ENCODE measurements at places on chromosomes 16 and 17.

GRCh38 chr17:3513305-3514035, 37.7 kb downstream of the ASPA start:
- no peak for DNase-seq

GRCh38 chr17:36741019-36741902, 139.9 kb downstream of the MRM1 start:
- DNase-seq: no peak

DNA sequence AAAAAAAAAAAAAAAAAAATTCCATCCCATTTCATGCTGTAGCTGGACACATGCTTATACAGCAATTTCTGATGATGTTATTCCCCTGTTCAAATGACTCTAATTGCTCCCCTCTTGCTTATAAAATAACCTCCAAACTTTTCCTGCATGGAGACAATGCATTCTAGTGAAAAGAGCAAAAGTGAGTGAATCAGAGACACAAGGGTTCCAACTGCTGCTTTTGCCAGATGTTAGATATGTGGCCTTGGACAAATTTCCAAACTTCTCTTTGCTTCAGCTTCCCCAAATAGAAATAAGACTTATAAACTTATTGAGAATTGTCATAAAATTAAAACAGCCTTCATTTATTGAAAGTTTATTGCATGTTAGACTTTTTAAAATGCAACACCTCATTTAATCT, 65.0 kb upstream of the AXIN2 start:
- DNase-seq: no peak

- DNase-seq: no peak
Measured at GRCh38 chr17:74752415-74752814, 4.0 kb downstream of the NHERF1 start.

- DNase-seq: no peak
Measured at GRCh38 chr17:22242472-22242871, 550.1 kb downstream of the KCNJ18 start.

DNA sequence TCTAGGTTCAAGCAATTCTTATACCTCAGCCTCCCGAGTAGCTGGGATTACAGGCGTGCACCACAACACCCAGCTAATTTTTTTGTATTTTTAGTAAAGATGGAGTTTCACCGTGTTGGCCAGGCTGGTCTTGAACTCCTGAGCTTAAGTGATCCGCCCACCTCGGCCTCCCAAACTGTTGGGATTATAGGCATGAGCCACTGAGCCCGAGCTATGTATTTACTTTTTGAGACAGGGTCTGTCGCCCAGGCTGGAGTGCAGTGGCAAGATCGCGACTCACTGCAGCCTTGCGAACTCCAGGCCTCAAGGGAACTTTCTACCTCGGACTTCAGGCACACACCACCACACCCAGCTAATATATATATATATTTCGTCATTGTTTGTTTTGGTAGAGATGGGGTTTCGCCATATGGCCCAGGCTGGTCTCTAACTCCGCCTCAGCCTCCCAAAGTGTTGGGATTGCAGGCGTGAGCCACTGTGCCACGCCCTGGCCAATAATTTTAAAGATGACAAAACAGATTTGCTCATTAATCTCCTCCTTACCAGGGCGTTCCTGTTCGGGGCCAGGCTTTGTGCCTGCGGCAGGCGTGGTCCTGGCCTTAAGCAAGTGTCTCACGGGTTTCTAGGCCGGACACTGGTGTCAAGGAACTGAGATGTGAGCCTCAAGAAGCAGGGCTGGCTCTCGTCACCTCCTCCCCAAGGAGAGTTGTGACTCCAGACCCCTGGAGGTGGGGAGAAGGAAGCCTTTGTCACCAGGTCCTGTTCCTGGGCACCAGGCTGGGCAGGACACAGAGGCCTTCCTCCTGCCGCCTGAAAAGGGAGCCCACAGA, 4.3 kb upstream of the NPW start:
- no peak for DNase-seq

DNA sequence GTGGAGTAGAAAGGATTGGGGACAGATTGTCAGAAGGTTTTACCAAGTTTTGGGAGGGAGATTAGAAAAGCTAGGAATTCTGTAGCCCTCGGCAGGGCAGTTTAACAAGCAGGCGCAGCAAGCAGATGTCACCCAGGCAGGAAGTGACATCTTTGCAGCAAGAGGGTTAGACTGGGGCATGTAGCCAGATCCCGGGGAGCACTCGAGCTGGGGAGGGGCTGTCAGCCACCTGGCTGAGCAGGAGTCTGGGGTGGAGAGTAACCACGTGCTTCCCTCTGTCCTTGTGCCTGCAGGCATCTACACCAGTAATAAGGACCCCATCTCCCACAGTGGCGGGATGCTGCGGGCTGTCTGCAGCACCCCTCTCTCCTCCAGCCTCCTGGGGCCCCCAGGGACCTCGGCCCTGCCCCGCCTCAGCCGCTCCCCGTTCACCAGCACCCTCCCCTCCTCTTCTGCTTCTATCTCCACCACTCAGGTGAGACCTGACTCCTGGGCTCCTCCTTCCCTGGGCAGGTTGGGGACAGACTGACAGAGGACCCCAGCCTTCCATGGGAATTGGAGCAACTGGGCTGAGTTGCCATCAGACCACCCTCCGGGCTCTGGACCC, 12.2 kb downstream of the MLLT6 start:
- DNase-seq: no peak

DNA sequence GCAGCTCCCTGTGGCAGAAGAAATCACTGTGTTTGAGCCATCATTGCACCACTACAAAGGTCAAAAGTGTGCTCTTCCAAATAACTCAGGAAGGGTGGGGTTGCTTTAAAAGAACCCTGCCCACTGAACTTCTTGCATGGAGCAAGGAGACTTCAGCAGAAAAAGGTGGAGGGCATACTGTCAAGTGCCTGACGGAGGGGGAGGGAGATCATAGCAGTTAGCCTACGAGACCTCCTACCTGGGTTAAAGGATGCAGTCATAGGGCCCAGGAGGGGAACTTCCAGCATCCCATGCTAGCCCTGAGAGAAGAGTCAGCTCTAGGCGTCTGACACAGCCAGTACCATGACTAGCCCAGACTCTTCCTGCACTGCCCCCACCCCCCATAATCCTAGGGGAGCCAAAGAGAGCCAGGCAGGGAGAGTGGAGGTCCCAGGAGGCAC, 45.3 kb upstream of the MSI2 start:
- no peak for DNase-seq

DNA sequence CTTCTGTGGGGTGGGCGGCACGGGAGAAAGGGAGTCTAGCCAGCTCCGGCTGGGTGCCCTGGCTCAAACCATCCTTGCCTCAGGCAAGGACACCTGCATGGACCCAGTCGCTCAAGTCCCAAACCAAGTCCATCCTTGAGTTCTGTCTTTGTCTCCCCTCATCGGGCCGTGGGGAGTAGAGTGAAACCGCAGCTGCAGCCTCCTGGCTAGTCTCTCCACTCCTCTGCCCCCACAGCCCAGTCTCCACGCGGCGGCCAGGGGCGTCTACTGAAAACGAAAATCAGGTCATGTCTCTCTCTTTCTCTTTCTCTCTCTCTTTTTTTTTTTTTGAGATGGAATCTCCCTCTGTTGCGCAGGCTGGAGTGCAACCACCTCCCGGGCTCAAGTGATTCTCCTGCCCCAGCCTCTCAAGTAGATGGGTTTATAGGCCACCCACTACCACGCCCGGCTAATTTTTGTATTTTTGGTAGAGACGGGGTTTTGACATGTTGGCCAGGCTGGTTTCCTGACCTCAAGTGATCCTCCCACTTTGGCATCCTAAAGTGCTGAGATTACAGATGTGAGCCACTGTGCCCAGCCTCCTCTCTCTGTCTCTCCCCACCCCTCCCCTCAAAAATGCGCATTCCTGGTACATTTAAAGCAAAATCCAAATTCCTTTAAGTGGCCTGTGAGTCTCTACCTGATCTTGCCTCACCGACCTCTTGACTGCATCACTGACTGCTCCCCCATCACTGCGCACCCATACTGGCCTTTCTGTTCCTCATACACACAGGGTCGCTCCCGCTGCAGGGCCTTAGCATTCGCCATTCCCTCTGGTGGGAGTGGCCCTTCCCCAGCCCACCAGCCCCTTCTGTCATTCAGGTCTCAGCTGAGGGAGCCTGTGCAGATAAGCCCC, 17.7 kb upstream of the RMI2 start:
- DNase-seq: no peak

DNA sequence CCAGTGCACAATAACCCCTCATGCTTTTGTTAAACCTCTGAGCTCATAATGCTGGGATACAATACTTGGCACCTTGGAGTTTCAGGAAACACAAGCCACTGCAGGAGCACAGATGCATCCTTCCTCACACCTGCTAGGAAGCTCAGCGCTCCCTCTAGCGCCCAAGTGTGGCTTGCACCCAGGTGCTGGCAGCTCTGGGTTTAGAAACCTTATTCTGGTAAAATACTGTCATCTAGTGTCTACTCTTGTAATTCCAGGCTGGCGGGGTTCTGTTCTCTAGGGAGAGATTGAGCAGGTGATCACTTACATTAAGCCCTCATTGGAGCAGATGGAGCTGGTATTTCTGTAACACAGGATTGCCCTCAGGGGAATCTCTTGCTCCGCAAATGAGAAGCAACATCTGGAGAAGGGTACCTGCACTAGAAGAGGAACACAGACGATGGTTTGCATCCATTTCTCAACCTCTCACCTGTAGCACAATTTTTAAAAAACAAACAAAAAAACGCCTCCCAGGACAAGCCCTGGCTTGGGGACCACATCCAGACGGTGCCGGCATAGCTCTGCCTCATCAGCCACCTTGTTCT, 1.5 kb downstream of the CCL1 start:
- peak; percentile 88 for DNase-seq

- no peak for DNase-seq
Measured at GRCh38 chr16:84854759-84855158, 35.0 kb downstream of the CRISPLD2 start.

DNA sequence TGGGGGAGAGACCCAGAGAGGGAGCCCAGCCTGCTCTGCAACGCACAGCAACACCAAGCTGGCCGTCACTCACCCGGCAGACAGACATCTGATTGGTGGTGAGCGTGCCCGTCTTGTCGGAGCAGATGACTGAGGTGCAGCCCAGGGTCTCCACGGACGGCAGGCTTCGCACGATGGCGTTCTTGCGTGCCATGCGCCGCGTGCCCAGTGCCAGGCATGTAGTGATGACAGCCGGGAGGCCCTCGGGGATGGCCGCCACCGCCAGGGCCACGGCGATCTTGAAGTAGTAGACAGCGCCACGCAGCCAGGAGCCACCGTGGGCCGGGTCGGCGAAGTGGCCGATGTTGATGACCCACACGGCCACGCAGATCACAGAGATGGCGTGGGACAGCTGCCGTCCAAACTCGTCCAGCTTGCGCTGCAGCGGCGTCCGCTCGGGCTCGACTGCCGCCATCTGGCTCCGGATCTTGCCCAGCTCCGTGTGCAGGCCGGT, 16.9 kb downstream of the ATP2A3 start:
- no peak for DNase-seq

All from hematopoietic multipotent progenitor cell treated with erythropoietin and hydrocortisone succinate and interleukin-3 and kit ligand, for 8 days (in vitro differentiated cells).